IMR-90 (cell line): ENCODE measurements at places on chromosomes 1 and 21. TPM values are rescaled to one million over a fixed set of nuclear protein-coding genes. Genes with fewer than 3 reads are reported as not detected.

DNA sequence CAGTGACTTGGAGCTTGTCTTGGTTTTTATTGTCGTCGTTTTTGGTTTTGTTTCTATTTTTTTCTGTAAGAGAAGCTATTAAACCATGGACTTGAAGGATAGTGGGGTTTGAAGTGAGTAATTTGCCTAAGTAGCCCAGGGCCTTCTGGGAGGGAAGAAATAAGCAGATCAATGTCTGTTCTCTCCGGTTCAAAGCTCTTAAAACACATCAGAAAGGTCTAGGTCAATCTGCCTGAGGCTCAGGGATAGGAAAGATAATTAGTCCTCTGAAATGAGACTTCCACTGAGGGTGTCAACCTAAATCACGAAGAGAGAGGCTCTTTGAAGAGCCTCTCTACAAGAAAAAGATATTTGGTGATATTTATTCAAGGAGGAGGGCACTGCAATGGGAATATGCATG, 178.0 kb downstream of the MATN1 start:
- H3K36me3 ChIP-seq: no peaks in the 10 kb centered on the region
- DNase-seq: no peak
- no peaks in the 10 kb centered on the region for H3K27me3 ChIP-seq
- no peak overlapping the region for H3K4me3 ChIP-seq

- no peaks in the 10 kb centered on the region for H3K27me3 ChIP-seq
- H3K27ac ChIP-seq: no peak overlapping the region
- H3K36me3 ChIP-seq: no peaks in the 10 kb centered on the region
- H3K4me3 ChIP-seq: no peak overlapping the region
These were observed 167.9 kb downstream of the ASTN1 start for GRCh38 chr1:176996456-176997090.

DNA sequence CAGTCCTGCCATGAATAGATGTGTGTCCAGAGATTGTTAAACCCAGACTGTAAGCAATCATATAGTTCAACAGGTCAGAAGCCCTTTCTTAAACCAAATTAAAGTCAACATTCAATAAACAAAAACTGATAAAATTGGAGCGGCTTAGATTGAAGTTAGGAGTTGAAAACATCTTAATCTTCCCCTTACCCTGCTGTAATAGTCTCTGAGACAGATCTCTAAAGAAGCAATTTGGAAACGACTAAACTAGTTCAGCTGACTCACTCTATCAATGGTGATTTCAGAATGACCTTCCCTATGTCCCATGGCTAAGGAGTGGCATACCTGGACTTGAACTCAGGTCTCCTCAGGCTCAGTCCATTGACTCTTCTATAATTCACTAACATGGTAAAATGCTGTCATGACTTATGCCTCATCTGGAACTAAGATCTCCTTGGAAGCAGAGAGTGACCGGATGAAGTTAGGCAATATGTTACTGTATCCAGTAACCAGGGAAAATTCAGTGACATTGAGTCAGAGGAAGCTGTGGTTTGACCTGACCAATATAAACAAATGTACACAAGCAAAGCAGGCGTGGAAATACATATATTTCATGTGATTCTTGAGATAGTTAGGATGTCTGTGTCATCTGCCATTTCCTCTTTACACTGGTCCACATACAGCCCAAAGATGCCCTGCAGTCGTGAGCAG, 30.1 kb downstream of the SGIP1 start:
- no peaks in the 10 kb centered on the region for H3K27me3 ChIP-seq
- peaks cover 8% of the 10 kb centered on the region for H3K36me3 ChIP-seq
- H3K4me1 ChIP-seq: peaks cover 19% of the 10 kb centered on the region
- H3K27ac ChIP-seq: peak overlapping the region; percentile 88
- H3K4me3 ChIP-seq: no peak overlapping the region
- peak; percentile 99 for DNase-seq

DNA sequence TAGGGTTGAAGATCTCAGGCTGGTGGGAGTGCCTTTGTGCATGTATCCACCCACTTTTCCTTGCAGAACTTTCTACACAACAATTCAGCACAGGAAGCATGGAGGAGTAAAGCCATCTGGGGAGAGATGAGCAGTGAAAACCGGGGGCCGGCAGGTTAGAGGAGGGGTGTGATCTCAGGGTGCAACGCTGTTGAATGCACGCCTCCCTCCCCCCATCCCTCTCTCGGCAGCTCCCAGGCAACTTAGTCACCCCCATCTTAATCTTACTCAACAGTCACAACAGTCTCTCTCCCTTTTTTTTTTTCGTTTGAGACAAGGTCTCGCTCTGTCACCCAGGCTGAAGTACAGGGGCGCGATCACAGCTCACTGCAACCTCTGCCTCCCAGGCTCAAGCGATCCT, 16.6 kb upstream of the ABCG1 start:
- peaks cover 12% of the 10 kb centered on the region for H3K4me1 ChIP-seq
- H3K27ac ChIP-seq: no peak overlapping the region
- no peak for DNase-seq
- H3K27me3 ChIP-seq: peaks cover 10% of the 10 kb centered on the region; the same call in 1 of the 2 replicates
- H3K4me3 ChIP-seq: no peak overlapping the region
- no peaks in the 10 kb centered on the region for H3K36me3 ChIP-seq

Gene CD84
- polyA plus RNA-seq: not detected in 2 replicates

DNA sequence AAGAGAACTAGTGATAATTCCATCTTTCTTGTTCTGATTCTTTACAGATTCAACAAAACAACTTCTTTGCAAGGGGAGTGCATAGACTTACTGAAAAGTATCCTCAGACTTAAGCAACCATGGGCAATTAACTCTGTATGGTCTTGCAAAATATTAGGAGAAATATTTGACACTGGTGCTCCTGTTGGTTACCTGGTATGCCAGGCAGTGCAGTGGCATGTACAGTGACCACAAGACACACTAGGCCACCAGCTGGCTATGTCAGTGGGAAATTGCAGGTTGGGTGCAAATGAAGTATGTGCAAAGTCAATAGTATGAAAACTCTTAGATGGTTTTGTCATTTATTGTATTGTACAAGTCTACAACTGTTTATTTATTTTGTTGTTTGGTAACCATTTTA, 34.5 kb downstream of the EPS15 start:
- no peaks in the 10 kb centered on the region for H3K27me3 ChIP-seq
- H3K4me3 ChIP-seq: no peak overlapping the region
- H3K27ac ChIP-seq: peak overlapping the region; percentile 5; the same call in 1 of the 2 replicates
- DNase-seq: peak; percentile 1

GRCh38 chr1:4174291-4175200, 274.5 kb upstream of the C1orf174 start:
- H3K36me3 ChIP-seq: no peaks in the 10 kb centered on the region
- no peaks in the 10 kb centered on the region for H3K27me3 ChIP-seq
- no peak overlapping the region for H3K27ac ChIP-seq
- no peaks in the 10 kb centered on the region for H3K4me1 ChIP-seq
- no peak for DNase-seq

Gene LCE1E
- not detected in 2 replicates for polyA plus RNA-seq

- no peaks in the 10 kb centered on the region for H3K4me1 ChIP-seq
- no peaks in the 10 kb centered on the region for H3K36me3 ChIP-seq
- DNase-seq: no peak
- no peak overlapping the region for H3K4me3 ChIP-seq
These were observed 112.8 kb downstream of the HIVEP3 start for GRCh38 chr1:41805771-41806471.

DNA sequence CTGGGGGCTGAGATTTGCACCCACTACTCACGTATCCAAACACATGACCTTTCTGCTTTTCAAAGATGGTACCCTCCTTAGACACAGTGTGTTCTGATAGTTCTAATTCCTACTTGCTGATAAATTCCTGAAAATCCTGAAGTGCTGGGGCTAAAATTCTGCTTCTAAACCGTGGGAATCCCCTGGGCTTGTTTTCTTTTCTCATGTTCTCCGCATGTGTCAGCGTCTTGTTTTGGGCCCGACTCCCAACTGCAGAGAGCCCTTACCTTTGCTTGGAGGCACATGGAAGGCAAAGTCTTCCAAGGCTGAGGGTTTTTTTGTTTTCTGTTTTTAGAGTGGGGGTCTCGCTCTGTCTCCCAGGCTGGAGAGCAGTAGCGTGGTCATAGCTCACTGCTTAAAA, 27.2 kb downstream of the PSMG1 start:
- DNase-seq: peak; percentile 70
- H3K36me3 ChIP-seq: no peaks in the 10 kb centered on the region
- H3K4me3 ChIP-seq: no peak overlapping the region

GRCh38 chr1:203038891-203039608, 12.8 kb downstream of the PPFIA4 start:
- DNase-seq: peak; percentile 65
- H3K27me3 ChIP-seq: no peaks in the 10 kb centered on the region
- H3K27ac ChIP-seq: no peak overlapping the region
- H3K36me3 ChIP-seq: 0 out of 2 replicates have a peak, but pooled peaks cover 4% of the 10 kb centered on the region
- no peak overlapping the region for H3K4me3 ChIP-seq

- H3K27me3 ChIP-seq: no peaks in the 10 kb centered on the region
- H3K27ac ChIP-seq: no peak overlapping the region
- no peaks in the 10 kb centered on the region for H3K36me3 ChIP-seq
- DNase-seq: no peak
- no peak overlapping the region for H3K4me3 ChIP-seq
- no peaks in the 10 kb centered on the region for H3K4me1 ChIP-seq
These were observed 376.0 kb downstream of the SMYD3 start for GRCh38 chr1:246131095-246131494.

GRCh38 chr1:29630756-29631155, 394.4 kb downstream of the PTPRU start:
- H3K27me3 ChIP-seq: 0 out of 2 replicates have a peak, but pooled peaks cover 3% of the 10 kb centered on the region
- DNase-seq: peak; percentile 8
- H3K4me3 ChIP-seq: no peak overlapping the region
- peaks cover 8% of the 10 kb centered on the region for H3K4me1 ChIP-seq
- no peaks in the 10 kb centered on the region for H3K36me3 ChIP-seq

GRCh38 chr1:196723325-196724185, 51.1 kb upstream of the CFHR3 start:
- no peak overlapping the region for H3K4me3 ChIP-seq
- H3K27me3 ChIP-seq: no peaks in the 10 kb centered on the region

- no peaks in the 10 kb centered on the region for H3K27me3 ChIP-seq
- H3K27ac ChIP-seq: no peak overlapping the region
- H3K36me3 ChIP-seq: peaks cover 8% of the 10 kb centered on the region
- H3K4me1 ChIP-seq: no peaks in the 10 kb centered on the region; the same call in 1 of the 2 replicates
These were observed 81.7 kb downstream of the ARID4B start for GRCh38 chr1:235246022-235246948.

Gene HSPA6
- polyA plus RNA-seq: 0.50 and 0.67 TPM in 2 replicates

Gene SIM2
- 7.5 and 7.9 TPM in 2 replicates for polyA plus RNA-seq

- DNase-seq: peak; percentile 36
- no peaks in the 10 kb centered on the region for H3K27me3 ChIP-seq
- H3K36me3 ChIP-seq: no peaks in the 10 kb centered on the region
- H3K27ac ChIP-seq: no peak overlapping the region
These were observed 103.4 kb upstream of the TIAM1 start for GRCh38 chr21:31447505-31447904.

DNA sequence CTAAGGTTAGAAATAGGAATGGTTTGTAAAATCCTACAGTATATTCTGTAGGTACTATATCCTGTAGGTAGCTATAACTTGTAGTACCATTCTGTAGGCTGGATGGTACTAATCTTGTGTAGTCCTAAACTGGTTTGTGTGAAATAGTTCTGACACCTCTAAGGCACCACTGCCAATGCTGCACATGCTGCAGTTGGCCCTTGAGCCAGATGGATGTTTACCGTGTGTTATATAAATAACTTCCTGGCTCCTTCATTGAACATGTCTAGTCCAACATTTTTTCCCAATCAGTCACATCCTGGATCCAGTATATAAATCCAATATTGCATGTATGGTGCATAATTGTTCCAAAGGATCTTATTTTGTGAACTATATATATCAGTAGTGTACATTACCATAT, 89.5 kb upstream of the GNG4 start:
- no peaks in the 10 kb centered on the region for H3K36me3 ChIP-seq
- no peak overlapping the region for H3K4me3 ChIP-seq
- peaks cover 4% of the 10 kb centered on the region for H3K4me1 ChIP-seq
- H3K27ac ChIP-seq: no peak overlapping the region
- DNase-seq: peak; percentile 85
- H3K27me3 ChIP-seq: no peaks in the 10 kb centered on the region

DNA sequence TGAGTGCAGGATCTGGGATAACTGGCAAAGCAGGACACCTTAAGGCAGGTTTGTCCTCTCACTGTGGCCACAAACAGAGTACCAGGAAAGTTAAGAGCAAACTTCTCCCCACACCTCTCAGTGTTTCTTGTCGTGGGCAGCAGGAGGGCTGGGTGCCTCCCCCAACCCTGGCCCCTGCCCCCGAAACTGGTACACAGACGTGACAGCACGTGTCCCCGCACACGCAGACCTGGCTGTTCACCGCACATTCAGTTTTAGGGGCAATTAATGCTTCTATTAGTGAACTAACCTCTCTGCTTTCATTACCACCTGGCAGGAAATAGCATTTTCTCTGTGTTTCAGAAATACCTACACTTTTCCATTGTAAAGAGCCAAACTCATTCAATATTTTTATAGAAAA, 32.9 kb upstream of the RIPK4 start:
- DNase-seq: no peak
- H3K27me3 ChIP-seq: no peaks in the 10 kb centered on the region

GRCh38 chr1:46767649-46768282, 31.1 kb upstream of the CYP4B1 start:
- no peak overlapping the region for H3K27ac ChIP-seq
- no peak overlapping the region for H3K4me3 ChIP-seq
- H3K27me3 ChIP-seq: no peaks in the 10 kb centered on the region

DNA sequence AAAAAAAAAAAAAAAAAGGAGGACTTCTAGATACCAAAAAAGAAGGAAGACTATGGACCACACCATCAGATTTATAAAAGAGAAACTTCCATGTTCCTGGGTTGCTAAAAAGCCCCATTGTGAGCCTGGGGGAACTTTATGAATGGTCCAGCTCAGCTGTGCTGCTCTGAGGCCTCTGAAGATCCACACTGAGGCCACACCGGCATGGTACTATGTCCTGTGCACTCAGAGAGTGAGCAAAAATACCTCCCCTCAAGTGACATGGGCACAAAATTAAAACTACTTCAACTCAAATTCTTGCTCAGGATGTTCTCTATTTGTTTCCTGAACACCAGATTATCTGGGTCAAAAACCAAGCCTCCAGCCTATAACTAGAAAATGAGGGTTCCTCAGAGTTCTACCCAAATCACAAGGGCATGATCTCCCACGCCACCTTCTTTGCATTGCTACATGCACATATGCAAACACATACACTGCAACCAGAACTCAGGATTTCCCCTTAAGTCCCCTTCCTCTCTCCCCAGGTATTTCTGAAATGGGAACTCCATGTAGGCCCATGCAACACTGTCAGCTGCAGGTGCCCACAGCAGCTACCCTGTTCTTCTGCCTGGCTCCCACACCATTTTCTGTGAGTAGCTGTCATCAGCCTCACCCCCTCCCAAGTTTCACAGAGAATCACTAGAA, 94.4 kb downstream of the SH3GLB1 start:
- no peaks in the 10 kb centered on the region for H3K27me3 ChIP-seq
- no peaks in the 10 kb centered on the region for H3K4me1 ChIP-seq
- no peaks in the 10 kb centered on the region for H3K36me3 ChIP-seq
- no peak overlapping the region for H3K27ac ChIP-seq

Gene RAB42
- polyA plus RNA-seq: 0.36 and 0.77 TPM in 2 replicates

GRCh38 chr1:31216016-31216415, 23.7 kb downstream of the NKAIN1 start:
- H3K27me3 ChIP-seq: peaks cover 25% of the 10 kb centered on the region
- H3K4me1 ChIP-seq: no peaks in the 10 kb centered on the region
- H3K27ac ChIP-seq: no peak overlapping the region
- no peak overlapping the region for H3K4me3 ChIP-seq

Gene ZFP69B
- 2.2 and 3.1 TPM in 2 replicates for polyA plus RNA-seq

- no peaks in the 10 kb centered on the region; the same call in 1 of the 2 replicates for H3K4me1 ChIP-seq
- no peaks in the 10 kb centered on the region for H3K27me3 ChIP-seq
- no peak for DNase-seq
- no peak overlapping the region for H3K27ac ChIP-seq
- no peak overlapping the region for H3K4me3 ChIP-seq
These were observed 19.7 kb downstream of the RGS1 start for GRCh38 chr1:192595299-192595698.
